ENCODE measurements at places on chromosomes 16 and 17. TPM values are rescaled to one million over a fixed set of nuclear protein-coding genes. Genes with fewer than 3 reads are reported as not detected.

PRSS27 gene
- 1.2 TPM for polyA plus RNA-seq

FBXW10B gene
- 0.89 TPM for polyA plus RNA-seq

RSAD1 gene
- polyA plus RNA-seq, result 48.5 TPM

TEKT1 gene
- polyA plus RNA-seq, result 1.2 TPM

TMEM94 gene
- polyA plus RNA-seq, result 80.9 TPM

C17orf100 gene
- 10.4 TPM for polyA plus RNA-seq

CLEC18A gene
- 64.6 TPM for polyA plus RNA-seq

ATP1B2 gene
- polyA plus RNA-seq, result 20.6 TPM

SULT1A3 gene
- 13.9 TPM for polyA plus RNA-seq

DPEP3 gene
- 0.11 TPM for polyA plus RNA-seq

EME1 gene
- 8.5 TPM for polyA plus RNA-seq

NUP85 gene
- 65.0 TPM for polyA plus RNA-seq

CEP295NL gene
- polyA plus RNA-seq, result 0.07 TPM

ZNF469 gene
- polyA plus RNA-seq, result 0.99 TPM

- no peak for DNase-seq
Measured at GRCh38 chr16:64074706-64075105, 1047.2 kb downstream of the CDH11 start.

GRCh38 chr16:58464047-58464915, 35.7 kb upstream of the NDRG4 start:
- DNase-seq, result no peak

GRCh38 chr17:57451191-57451590, 194.9 kb downstream of the MSI2 start:
- no peak for DNase-seq

DNA sequence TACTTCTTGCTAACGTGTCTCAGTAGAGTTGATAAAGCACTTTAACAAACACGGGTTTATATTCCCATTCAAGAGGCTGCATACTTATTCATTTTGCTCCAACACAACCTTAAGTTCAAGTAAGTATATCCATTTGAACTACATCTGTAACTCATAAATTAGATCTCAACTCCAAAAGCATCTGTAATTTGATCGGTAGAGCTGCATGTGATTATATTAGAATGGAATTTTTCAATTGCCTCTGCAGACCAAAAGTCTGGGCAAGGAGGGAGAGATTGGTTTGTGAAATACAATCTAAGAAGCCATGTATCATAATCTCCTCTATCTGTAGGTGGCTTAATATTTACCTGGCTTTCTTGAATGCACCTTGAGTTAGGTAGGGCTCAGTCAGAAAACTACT, 371.0 kb downstream of the RBFOX1 start:
- no peak for DNase-seq

DNA sequence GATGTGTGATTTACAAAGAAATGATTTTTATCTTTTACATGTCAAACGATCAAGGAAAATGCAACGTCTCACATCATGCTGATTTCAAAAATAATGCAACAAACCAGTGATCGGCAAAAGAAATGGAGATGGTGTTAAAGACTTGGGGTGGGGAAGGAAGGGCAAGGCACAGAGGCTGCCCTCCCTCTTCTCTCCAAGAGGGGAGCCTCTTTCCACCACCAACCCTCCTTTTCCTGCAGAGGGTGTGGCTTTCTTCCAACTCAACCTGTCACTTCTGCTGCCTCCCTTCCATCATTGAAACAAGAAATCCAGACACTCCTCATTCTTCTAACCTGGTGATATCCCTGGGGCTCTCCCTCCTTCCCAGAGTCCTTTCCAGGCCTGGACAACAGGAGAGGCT, 320.8 kb downstream of the SLC39A11 start:
- DNase-seq, result no peak

GRCh38 chr17:8386841-8387240, 3.8 kb upstream of the RPL26 start:
- DNase-seq, result no peak

GRCh38 chr16:85094812-85095211, 17.5 kb downstream of the CIBAR2 start:
- no peak for DNase-seq

DNA sequence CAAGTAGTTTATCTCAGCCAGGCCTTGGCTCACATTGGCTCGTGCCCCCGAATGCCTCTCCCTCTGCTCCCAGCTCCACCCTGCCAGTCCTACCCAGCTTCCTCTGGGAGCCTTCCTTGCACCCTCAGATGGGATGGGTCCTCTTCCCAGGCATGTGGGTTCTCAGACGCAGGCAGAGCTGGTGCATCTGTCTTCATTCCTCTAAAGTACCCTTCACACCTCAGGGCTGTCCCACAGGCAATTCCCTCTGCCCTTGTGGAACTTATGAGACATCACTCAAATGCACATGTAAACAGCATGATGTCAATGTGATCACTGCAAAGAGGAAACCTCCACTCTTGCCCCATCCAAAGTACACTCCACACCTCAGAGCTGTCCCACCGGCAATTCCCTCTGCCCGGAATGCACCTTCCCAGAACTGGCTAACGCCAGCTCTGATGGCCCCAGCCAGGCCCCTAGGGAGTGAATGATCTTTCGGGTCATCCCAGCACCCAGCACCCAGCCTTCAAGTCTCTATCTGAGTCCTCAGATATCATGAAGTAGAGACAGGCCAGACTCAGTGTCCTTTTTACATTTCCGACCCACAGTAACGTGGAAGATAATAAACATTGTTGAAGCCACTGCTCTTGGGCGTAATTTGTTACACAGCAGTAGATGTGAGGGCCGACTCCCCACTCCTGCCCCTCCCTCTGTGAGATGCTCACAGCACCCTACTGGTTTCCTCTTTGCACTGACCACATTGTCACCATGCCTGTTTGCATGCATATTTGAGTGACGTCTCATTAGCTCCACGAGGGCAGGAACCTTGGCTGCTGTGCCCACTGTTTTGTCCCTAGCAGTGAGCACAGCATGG, 85.4 kb downstream of the N4BP1 start:
- DNase-seq, result no peak

DNA sequence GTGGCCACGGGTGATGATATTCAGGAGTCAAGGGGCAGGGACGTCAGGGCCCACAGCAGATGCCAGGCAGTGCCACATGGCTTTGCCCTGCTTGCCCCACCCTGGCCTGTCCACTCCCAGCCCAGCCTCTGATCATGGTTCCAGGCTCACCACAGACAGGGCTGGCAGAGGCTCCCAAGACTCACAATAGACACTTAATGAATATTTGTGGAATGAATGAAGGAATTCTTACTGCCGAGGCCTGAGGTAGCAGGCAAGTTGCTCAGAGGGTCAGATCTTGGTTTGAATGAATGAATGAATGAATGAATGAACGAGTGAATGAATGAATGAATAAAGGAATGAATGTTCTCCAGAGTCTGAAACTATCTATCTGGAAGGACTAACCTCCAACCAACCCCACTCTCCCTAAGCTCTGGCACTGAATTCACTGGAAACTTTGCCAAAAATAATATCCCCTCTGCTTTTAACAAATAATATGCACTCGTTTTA, 60.9 kb downstream of the RAI1 start:
- DNase-seq, result no peak

- DNase-seq, result no peak
Measured at GRCh38 chr16:68756239-68756915, 19.3 kb downstream of the CDH1 start.

DNA sequence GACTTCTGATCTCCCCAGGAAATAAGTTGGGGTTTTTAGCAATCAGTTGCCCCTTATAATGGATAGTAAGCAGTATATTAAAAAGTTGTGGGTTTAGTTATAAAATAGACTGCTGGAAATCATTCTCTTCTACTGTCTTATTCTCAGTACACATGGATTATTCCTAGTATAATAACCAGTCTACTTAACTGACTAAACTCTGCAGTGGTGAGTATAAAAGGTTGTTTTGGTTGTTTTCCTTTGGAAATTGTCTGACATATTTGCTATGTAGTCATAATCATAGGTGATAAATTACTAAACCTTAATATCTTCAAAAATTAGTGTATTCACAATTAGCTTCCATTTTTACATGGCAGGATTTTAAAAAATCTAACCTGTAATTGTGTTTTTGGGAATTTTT, 31.4 kb downstream of the CTCF start:
- no peak for DNase-seq

GRCh38 chr16:86835982-86836381, 257.6 kb downstream of the FOXL1 start:
- no peak for DNase-seq

GRCh38 chr17:81980707-81981343, 3.4 kb downstream of the ASPSCR1 start:
- DNase-seq, result no peak

DNA sequence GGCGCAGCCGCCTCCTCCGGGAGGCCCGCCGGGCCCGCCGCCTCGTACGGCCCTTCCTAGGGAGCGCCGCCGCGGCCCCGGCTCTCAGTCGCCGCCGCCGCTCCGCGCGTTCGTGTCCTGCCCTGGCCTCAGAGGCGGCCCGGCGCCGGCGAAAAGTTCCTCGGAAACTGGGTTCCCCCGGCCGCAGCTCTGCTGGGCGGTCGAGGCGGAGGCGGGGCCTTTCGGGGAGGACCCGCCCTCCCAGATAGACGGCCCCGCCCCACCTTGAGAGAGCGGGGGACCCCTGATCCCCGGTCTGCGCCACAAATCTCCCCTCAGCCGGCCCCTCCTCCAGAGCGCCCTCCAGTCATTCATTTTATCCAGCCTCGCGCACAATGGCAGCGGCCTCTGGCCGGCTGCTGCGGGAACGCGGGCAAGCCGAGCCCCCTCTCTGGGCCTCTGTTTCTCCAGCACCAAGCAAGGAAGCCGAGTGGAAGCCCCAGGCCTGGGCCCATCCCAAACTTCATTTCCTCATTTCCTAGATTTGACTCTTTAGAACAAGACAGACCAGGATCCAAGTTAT, at the start of gene SREBF1:
TSS of gene SREBF1 (minus strand) at position 169 of the 562 bp plus-strand sequence. CDS start 169 bp downstream, outside the sequence.
- no peak for DNase-seq

- DNase-seq, result no peak
Measured at GRCh38 chr16:30418350-30419181, 11.2 kb downstream of the ZNF771 start.

GRCh38 chr17:70499067-70499786, 329.9 kb downstream of the KCNJ2 start:
- no peak for DNase-seq

DNA sequence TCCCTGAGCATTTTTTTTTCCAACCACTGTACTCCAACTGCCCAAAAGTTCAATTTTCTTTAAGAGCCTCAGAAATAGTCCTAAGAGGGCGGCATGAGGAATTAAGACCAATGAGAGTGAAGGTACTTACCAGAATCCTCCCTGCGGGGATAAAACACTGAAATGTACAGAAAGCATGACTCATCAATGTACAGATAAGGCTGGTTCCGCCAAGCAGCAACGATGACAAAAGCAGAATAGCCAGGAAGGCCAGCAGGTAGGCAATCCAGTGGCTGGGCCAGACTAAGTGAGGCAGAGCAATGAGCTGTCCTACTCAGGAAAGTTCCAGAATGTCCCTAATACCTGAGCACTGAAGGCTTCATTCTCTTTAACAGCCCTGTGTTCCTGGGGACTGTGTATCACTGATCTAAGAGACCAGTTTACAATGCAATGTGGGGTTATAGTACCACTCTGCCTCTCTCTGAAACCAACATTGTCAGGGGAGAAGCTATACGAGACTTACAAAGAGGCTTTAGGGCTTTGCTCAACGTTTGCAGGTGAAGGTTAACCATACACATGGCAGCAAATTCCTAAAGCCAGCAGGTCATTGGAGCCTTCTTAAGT, 11.0 kb upstream of the GPR139 start:
- DNase-seq, result no peak

- no peak for DNase-seq
Measured at GRCh38 chr16:2046893-2047329, 723 bp downstream of the NTHL1 start.

DNA sequence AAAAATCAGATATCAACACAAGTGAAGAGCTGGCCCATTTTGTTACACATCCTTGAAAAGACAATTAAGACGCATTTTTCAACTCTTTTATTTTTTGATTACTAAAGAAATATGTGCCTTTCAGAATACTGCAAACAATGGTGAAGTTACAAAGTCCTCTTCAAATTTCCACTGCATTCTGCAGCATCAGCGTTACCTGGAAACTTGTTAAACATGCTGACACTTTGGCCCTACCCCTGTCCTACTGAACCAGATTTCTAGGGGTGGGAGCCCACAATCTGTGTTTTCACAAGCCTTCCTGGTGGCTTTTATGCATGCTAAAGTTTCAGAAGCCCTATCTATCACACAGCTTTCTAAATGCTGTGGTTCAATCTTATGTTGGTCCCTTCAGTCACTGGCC, 4.5 kb upstream of the CCL14 start:
- no peak for DNase-seq

DNA sequence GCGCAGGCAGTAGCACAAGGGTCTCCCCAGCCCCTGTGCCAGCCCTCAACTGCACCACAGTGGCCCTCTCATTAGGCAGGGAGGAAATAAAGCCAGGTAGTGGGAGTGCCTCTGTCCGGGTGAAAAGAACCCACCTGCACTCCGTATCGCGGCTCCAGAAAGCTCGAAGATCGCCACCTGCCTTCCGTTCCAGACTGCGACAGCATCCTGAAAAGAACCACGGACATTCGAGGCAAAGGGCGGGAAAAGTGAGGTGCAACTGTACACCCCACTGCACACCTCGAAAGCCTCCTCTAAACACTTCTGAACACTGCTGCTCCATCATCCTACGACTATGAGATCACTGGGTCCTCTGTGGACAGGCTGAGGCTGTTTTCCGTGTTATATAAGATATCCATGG, 28.7 kb downstream of the IFT140 start:
- no peak for DNase-seq

GRCh38 chr17:79280866-79281572, 206.4 kb downstream of the ENGASE start:
- no peak for DNase-seq

- DNase-seq, result no peak
Measured at GRCh38 chr17:72751746-72752145, 340.7 kb downstream of the SLC39A11 start.

DNA sequence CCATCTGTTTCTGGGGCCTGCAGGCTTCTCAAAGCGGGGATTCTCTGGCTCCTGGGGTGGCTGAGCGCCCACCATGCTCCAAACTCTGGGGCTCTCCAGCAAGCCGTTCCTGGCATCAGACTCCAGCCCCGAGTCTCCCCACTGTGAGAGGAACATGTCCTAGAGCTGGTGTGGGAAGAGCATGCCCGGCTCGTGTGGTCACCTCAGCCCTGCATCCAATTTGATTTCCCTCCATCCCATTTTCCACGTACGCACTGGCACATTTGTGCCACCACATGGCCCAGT, 23.2 kb upstream of the KCNJ12 start:
- DNase-seq, result no peak

DNA sequence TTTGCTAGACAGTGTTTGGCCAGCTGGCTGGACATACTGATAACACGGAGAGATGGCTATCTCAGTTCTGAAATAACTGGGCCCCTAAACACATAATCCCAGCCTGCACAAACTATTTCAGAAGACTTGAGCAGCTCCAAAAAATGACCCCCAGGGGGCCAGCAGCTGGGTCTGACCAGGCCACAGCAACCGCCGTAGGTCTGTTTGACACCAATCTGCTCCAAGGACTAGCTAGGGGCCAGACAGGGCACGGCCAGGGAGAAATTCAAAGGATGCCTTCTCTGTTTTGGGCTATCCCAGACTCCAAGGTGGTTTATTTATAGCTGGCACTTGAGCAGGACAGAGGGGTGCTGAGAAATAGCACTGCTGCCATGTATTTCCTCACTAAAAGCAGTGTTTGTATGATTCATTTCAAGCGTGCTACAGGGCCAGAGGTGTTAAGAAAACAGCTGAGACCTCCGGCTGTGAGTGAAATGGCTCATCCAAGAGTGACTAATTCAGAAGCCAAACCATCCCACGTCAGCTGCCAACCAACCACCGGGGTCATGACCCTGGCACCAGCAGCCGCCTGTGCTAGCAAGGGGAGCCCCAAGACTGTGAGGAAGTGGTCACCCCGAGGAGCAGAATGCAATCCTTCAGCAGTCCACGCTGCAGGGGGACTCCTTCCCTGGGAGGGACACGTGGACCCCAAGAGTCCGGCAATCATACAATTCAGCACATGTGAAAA, 5.7 kb downstream of the GGA2 start:
- no peak for DNase-seq

Measured in right renal cortex interstitium (tissue), 3 donors.